ENCODE measurements at places on chromosomes 12 and 14.

DNA sequence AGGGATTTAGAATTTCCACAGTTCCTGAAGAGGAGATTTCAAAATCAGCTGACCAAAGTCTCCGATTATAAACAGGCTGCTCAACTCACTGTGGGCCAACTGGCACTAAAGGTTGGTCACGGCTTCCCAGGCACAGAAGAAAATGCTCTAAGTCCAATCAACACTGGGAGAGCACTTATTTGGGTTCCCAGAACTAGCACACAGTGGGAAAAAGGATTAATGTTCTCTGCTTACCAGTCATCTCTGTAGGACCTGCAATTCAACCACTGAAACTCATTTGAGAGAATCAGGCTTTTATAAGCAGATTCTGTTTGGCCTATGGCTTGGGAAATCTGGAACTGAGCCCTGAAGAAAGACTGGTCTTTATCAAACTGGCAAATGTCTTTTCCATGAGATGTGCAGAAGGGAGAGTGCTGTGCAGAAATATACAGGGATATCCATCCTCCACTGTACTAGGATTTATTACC lies 49.4 kb downstream of the ABCC9 start:
- peak; percentile 70 for DNase-seq

DNA sequence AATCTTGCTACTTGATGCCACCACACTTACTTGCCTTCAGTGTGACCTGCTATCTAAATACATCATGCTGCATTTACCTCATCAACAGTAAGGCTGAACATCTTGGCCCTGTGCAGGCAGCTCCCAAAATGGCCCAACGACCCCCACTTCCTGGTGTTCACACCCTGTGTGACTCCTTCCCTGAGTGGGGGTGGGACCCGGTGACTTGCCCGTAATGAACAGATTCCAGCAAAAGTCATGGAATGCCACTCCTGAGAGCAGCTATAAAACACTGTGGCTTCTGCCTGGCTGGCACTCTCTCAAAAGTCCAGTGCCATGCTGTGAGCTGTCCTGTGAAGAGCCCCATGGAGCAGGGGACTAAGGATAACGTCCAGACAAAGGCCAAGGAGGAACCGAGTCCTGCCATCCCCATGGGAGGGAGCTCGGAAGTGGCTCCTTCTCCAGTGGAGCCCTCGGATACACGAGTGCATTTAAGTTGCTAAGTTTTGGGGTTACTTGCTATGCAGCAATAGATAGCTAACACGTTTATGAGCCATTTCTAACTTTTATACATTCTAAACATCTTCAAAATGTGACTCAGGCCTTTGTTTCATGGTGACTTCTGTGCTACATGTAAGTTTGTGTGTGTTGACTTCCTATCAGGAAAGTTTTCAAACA lies 33.0 kb downstream of the P2RX2 start:
- no peak for DNase-seq

GRCh38 chr12:13383379-13383778 lies 186.9 kb downstream of the EMP1 start:
- DNase-seq, result no peak

DNA sequence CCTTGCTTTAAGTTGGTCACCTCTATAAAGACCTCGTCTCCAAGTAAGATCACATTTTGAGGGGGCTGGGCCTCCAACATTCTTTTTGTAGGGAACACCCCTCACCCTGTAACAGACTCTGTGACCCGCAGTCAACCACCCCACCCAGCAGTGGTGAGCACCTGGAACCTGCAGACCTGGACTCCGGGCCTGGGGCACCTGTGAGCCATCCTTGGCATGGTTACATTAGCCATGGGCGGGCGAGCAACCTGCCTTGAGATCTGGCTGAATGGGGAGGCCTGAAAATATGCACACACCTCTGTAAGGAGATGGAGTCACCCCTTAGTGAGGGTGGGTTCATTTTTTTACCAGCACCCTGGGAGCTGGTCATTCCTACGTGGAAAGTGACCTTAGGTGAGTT lies 95.3 kb downstream of the RIMBP2 start:
- DNase-seq, result no peak

GRCh38 chr14:72678356-72678755 lies 215.5 kb downstream of the DPF3 start:
- DNase-seq, result no peak

GRCh38 chr14:33833706-33834465 lies 117.0 kb downstream of the EGLN3 start:
- DNase-seq, result no peak

- DNase-seq, result no peak
Measured at GRCh38 chr14:103421556-103421955, 36.3 kb downstream of the MARK3 start.

DNA sequence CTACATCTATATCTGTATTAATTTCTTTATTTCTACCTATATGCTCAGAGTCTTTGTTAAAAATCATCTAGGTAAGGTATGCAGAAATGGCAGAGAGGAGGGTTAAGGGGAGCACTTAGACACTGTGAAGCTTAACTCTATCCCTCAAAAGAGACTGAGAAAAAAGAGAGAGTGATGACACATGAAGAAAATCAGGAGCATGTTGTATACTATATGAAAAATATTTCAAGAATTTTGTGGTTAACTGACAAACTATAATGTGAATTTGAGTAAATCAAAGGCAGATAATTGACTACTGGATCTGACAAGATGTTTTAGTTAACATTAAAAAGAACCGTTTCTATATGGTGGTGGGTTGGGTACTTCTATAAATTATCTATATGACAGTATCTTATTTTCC lies 1814.2 kb upstream of the SEL1L start:
- no peak for DNase-seq

DNA sequence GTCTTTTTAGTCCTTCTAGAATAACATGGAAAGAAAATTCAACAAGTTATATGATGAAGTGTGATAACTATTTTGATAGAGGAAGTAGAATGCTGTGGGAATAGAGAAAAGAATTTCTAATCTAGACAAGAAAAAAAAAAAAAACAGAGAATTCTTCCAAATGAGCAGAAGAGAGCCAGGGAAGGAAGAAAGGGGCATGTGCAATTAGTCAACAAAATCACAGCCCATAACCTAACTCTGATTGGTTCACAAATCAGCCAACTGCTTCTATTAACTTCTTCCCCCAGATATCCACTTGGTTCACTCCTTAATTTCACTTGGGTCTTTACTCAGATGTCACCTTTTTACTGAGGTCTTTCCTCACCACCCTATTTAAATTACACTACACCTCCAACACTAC lies 69.5 kb downstream of the BTG1 start:
- no peak for DNase-seq

GRCh38 chr12:58034712-58035111 lies 93.3 kb downstream of the ATP23 start:
- no peak for DNase-seq

DNA sequence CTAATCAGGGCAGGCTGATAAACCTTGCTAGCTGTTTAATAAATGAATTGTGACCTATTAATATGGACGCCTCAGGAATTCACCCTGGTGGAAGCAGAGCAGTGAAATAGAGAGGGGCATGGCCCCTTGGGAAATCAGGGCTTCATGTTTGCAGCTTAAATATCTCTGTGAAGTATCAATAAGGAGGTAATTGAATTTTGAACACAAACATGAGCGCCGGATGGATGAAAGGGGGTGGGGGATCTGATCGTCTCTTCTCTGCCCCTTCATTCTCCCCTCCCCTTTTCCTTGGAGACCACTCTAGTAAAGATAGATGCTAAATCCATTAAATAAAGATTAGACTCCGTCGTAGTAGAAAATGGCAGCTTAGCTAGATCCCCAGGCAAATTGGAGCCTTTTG lies 70.5 kb downstream of the LIN52 start:
- DNase-seq, result no peak

DNA sequence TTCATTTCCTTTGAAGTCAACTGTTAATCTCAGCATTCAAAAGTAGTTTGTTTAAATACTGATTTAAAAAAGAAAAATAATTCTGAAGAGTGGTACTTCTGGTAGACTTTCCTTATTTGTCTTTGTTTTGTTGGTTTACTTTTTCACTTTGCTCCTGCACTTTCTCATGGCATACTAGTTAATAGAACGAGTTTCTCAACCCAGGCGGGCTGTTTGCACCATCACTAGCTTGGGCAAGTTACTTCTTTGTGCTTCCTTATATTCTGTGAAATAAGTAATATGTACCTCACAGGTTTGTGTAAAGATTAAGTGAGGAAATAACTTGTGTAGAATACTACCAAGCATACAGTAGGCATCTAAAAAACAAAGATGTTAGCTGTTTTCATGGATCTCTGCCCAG lies 45.5 kb downstream of the SLC38A6 start:
- DNase-seq, result no peak

- no peak for DNase-seq
Measured at GRCh38 chr12:123427036-123427769, 9.3 kb downstream of the RILPL2 start.

GRCh38 chr14:102574281-102575159 lies 17.9 kb upstream of the RCOR1 start:
- DNase-seq, result no peak

- no peak for DNase-seq
Measured at GRCh38 chr14:54806616-54807015, 96.0 kb downstream of the GCH1 start.

DNA sequence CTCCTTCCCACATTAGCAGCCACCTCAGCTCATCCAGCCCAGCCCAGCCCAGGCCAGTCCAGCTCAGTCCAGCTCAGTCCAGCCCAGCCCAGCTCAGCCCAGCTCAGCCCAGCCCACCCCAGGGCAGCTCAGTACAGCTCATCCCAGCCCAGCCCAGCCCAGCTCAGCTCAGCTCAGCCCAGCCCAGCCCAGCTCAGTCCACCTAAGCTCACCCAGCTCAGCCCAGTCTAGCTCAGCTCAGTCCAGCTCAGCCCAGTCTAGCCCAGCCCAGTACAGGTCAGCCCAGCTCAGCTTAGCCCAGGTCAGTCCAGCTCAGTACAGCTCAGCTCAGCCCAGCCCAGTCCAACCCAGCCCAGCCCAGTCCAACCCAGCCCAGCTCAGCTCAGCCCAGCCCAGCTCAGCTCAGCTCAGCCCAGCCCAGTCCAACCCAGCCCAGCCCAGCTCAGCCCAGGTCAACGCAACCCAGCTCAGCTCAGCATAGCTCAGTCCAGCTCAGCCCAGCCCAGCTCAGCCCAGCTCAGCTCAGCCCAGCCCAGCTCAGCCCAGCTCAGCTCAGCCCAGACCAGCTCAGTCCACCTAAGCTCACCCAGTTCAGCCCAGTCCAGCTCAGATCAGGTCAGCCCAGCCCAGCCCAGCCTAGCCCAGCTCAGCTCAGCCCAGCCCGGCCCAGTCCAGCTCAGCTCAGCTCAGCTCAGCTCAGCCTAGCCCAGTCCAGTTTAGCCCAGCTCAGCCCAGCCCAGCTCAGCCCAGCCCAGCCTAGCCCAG lies 63.0 kb downstream of the TMEM121 start:
- DNase-seq, result no peak

- DNase-seq, result no peak
Measured at GRCh38 chr14:56745097-56745496, 65.2 kb downstream of the OTX2 start.

DNA sequence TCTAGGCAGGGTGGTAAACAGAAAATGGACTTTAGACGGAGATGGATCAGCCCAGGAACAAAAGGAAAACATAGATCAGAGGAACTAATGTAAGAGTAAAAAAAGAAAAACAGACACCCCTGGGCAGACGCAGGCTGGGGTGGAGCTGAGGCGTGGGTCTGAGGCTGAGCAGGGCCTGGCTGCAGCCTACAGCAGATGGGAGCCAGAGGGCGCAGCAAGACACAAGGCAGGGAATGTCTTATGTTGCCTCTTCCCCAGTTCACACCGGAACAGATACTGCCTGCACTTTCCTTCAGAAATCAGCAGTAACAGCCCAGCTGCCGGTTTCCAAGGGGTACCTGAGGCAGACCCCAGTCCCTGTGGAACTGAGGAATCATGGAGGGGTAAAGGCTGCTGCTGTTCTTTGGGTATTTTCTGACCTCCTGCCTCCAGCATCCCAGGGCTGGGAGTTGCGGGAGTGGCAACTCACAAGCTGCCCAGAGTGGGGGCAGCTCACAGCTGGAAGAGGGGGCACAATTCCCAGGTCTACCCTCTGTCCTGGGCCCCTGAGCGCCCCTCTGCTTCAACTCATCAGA lies 9.8 kb downstream of the ZNF605 start:
- DNase-seq, result no peak

DNA sequence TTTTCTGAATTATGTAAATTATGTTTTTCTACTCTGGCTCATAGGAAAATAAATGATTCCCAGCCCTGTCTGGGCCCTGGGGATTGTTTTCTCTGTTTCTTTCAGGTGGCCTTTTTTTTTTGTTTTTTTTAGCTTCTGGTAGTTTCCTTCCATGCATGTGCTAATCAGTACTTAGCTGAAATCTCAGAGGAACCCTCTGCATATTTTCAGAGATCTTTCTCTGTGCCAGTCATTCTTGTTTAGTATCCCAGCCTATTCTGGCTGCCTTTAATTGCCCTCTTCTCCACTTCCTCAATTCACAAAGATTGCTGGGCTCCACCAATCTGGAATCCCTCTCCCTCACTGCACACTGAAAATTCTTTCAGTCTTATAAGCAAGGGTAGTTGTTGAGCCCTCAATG lies 46.9 kb downstream of the CNOT2 start:
- no peak for DNase-seq

- no peak for DNase-seq
Measured at GRCh38 chr14:91606851-91607250, 96.7 kb upstream of the PPP4R3A start.

GRCh38 chr12:122471324-122472226 lies 29.2 kb downstream of the ZCCHC8 start:
- no peak for DNase-seq

All from psoas muscle (tissue), 8 donors.